Muscle of leg (tissue), 16 donors: ENCODE measurements at places on chromosomes 16 and 17. TPM values are rescaled to one million over a fixed set of nuclear protein-coding genes. Genes with fewer than 3 reads are reported as not detected.

Gene HID1
- total RNA-seq = 2.7 TPM

DNA sequence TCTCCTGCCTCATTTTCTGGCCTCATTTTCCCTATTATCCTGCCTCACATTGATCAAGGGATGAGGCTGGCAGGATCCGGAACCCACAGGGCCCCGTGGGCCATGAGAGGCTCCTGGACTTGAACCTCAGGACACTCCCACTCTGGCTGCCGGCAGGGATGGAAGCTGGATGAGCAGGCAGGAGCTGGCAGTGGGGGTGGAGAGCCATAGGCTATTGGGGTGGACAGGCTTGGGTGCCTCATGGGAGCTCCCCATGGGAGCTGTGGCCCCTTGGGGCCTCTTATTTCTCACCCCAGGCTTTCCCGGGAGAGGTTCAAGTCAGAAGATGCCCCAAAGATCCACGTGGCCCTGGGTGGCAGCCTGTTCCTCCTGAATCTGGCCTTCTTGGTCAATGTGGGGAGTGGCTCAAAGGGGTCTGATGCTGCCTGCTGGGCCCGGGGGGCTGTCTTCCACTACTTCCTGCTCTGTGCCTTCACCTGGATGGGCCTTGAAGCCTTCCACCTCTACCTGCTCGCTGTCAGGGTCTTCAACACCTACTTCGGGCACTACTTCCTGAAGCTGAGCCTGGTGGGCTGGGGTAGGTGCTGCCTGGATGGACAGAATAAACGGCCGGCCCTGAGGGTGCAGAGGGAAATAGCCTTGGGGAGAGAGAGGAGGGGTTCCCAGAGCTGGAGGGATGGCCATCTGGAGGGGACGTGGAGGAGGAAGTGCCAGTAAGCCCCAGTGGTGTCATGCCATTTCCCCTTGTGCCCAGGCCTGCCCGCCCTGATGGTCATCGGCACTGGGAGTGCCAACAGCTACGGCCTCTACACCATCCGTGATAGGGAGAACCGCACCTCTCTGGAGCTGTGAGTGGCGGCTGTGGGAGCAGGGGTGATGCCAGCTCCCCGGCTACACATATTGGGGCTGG lies 10.7 kb upstream of the DRC7 start:
- no peaks in the 10 kb centered on the region for H3K27me3 ChIP-seq
- H3K4me3 ChIP-seq = no peak overlapping the region
- no peaks in the 10 kb centered on the region for H3K36me3 ChIP-seq
- no peak for DNase-seq

DNA sequence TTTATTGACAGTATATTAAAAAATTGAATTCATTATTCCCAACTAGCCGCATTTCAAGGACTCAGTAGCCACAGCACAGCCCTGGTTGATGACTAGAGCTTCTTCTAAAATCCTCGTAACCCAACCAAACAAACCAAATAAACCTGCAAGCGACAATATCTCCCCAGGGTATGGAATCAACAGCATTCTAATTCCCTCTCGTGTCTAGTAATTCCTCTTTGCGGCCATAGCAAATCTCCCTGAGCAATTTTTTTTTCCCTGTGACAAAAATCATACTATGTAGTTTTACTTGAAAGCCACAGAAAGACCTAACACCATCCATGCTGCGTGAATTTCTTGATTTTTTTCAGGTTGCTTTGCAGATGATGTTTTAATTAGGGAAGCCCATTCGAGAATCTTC lies 143.4 kb upstream of the MYOCD start:
- H3K4me1 ChIP-seq = no peaks in the 10 kb centered on the region
- no peaks in the 10 kb centered on the region for H3K27me3 ChIP-seq
- DNase-seq = no peak

Gene ERBB2
- total RNA-seq = 80.4 TPM

Gene STX1B
- total RNA-seq = 0.66 TPM

Gene MYH2
- 42.5 TPM for total RNA-seq

Gene CES5A
- not detected for total RNA-seq

Gene SBK1
- 2.9 TPM for total RNA-seq
